Upper lobe of left lung (tissue), 6 donors: ENCODE measurements at places on chromosomes 11 and 22. TPM values are rescaled to one million over a fixed set of nuclear protein-coding genes. Genes with fewer than 3 reads are reported as not detected.

Gene ZNF280A
- total RNA-seq = not detected

Gene RFPL1
- total RNA-seq = not detected

Gene TANGO2
- total RNA-seq = 94.3 TPM

Gene PRG3
- total RNA-seq = not detected

Gene PANX3
- not detected for total RNA-seq

Gene SEPTIN3
- 1.0 TPM for total RNA-seq

Gene GALNT18
- total RNA-seq = 88.8 TPM

DNA sequence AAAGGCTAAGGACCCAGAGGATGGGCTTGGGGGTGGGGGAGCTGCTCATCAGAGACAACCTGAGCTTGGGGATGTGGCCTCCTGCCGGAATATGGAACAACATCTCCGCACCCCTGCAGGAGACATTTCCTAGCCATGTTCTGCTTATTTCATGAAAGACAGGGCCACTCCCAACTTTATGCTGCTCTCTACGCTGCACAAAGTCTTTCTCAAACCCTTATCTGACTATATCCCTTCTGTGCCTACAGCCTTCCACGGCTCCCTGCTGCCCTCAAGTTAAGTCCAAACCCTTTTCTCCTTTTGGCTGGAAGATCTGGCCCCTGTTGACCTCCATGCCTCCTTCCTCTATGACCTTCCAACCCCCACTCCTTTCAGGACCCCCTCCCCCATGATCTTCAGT, 562.0 kb downstream of the MN1 start:
- no peaks in the 10 kb centered on the region for H3K36me3 ChIP-seq
- H3K27ac ChIP-seq = no peak overlapping the region
- no peaks in the 10 kb centered on the region for H3K4me1 ChIP-seq
- H3K27me3 ChIP-seq = no peaks in the 10 kb centered on the region
- DNase-seq = no peak

DNA sequence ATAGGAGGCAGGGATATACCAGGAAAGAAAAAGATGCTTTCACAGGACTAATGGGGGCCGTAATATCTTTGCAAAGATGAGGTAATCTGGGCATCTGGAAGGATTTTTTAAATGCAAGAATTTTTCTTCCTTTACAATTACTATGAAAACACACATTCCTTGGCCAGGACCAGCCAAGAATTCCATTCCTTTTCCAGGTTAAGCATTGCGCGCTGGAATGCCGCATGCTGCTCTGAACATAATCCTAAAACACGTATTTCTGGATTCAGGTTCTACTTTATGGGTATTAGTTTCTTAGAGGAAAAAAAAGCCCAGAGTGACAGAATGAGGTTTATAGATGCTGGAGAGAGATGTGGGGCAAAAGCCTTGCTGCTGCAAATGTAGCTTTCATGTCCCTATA, 99.4 kb upstream of the SORL1-AS1 start:
- no peak overlapping the region for H3K27ac ChIP-seq
- no peak for DNase-seq
- H3K27me3 ChIP-seq = no peaks in the 10 kb centered on the region
- H3K36me3 ChIP-seq = peaks cover 8% of the 10 kb centered on the region

DNA sequence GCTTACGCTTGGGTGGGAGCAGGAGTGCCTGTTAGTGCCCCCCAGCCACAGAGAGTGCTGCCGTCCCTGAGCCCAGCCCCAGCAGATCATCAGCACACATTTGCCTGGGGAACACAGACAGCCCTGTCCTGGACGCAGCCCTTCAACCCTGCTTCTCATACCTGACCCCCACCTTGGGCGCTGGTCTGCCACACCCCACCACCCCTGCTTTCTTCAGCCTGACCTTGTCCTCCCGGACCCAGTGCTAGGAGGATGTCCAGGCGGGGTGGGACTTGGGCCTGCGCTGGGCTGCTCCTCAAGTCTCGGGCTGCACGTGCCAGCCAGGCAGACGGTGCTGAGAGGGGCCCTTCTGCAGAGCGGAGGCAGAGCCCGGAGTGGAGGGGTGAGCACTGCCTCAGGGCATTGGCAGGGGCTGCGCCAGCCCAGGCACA, 119.2 kb downstream of the KCNQ1OT1 start:
- no peak overlapping the region for H3K27ac ChIP-seq
- peaks cover 5% of the 10 kb centered on the region for H3K4me1 ChIP-seq
- peak; percentile 57 for DNase-seq

DNA sequence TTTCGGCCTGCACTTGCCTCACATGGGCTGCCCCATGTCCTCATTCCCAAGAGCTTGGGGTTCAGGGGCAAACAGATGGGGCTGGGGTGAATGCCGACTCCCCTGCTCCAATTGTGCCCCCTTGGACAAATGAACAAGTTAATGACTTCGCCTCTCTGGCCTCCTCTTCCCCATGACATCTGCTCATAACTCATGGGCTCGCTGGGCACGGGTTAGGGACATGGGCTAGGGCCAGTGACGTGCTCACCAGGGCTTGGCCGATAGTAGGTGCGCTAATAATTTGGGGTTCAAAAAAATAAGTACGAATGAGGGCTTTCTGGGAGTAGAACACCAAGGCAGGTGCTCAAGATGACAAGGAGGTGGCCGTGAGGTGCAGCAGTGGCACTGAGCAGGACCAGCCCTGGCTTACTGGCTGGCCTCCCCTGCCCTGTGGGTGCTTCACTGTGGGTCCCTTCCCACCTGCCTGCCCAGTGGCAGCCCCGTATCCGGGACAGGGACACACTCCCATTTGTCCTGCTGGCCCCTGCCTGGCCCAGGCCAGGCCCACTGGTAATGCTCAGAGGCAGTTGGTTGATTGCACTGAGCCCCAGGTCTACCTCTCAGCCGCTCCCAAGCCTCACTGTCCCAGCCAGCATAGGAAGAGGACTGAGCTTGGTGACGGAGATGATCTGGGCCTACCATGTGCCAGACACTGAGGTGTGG, 12.3 kb downstream of the CBX6 start:
- H3K4me3 ChIP-seq = no peak overlapping the region
- H3K36me3 ChIP-seq = no peaks in the 10 kb centered on the region
- H3K4me1 ChIP-seq = peaks cover 13% of the 10 kb centered on the region
- no peak overlapping the region for H3K27ac ChIP-seq
- no peaks in the 10 kb centered on the region for H3K27me3 ChIP-seq

GRCh38 chr11:59221441-59221840, 8.7 kb upstream of the MPEG1 start:
- peaks cover 26% of the 10 kb centered on the region for H3K4me1 ChIP-seq
- no peak overlapping the region for H3K4me3 ChIP-seq
- no peaks in the 10 kb centered on the region for H3K36me3 ChIP-seq
- peak overlapping the region; percentile 56 for H3K27ac ChIP-seq

DNA sequence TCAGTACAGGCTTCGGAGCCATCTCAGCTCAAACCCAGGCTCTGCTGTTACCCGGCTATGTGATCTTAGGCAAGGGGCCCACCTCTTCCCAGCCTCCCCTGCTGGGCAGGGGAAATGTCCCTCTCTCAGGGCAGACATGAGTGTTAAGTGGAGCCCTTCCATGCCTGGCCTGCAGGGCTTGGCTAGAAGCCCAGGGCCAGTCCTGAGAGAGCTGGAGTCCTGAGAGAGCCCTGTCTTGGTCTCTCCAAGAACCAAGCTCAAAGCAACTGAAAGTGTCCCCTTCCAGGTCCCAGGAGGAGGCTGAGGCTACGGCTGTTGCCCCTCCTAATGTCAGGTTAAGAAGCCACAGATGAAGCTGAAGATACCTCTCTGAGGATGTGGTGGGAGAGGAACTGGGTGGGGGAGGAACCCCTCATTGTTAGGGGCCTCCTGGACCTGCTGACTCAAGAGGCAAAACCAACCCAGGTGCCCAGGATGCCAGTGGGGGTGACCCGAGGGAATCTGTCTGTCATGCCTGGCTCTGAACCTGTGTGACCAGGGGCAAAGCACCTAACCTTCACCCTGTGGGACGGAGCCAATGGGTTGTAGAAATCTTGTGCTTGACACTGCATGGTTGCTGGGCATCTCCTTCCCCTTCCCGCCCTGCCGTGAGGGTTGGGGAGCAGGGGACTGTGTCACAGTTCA, 4.2 kb downstream of the ZP1 start:
- no peaks in the 10 kb centered on the region for H3K4me1 ChIP-seq
- H3K27ac ChIP-seq = no peak overlapping the region
- H3K27me3 ChIP-seq = no peaks in the 10 kb centered on the region

- no peaks in the 10 kb centered on the region for H3K27me3 ChIP-seq
- H3K36me3 ChIP-seq = no peaks in the 10 kb centered on the region
- H3K4me3 ChIP-seq = peak overlapping the region; percentile 83
- peak overlapping the region; percentile 96 for H3K27ac ChIP-seq
Measured at GRCh38 chr11:94128291-94128745, 323 bp upstream of the PANX1 start.

DNA sequence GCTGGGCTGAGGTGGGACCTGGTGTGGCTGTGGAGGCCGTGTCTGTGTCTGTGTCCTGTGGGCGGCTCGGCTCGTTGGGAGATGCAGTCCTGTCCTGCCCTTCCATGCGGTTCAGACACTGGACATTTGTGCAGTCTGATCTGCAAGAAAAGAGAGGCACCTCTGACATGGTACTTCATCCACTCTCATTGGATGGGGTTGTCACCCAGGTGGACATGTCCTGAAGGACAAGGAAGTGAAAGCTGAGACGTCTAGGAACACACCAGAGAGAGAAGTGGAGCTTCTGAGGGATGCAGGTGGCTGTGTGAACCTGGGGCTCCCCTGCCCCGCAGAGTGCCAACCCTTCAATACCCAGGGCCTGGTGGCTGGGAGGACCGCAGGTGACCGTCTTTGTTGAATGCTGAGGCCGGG, 18.4 kb downstream of the TBX1 start:
- H3K4me3 ChIP-seq = no peak overlapping the region
- H3K36me3 ChIP-seq = no peaks in the 10 kb centered on the region
- H3K4me1 ChIP-seq = no peaks in the 10 kb centered on the region
- H3K27ac ChIP-seq = no peak overlapping the region
- DNase-seq = no peak

GRCh38 chr11:131198161-131199014, 172.0 kb upstream of the NTM start:
- no peak overlapping the region for H3K4me3 ChIP-seq
- no peaks in the 10 kb centered on the region for H3K27me3 ChIP-seq
- peaks cover 13% of the 10 kb centered on the region for H3K4me1 ChIP-seq
- H3K27ac ChIP-seq = no peak overlapping the region
- DNase-seq = no peak

DNA sequence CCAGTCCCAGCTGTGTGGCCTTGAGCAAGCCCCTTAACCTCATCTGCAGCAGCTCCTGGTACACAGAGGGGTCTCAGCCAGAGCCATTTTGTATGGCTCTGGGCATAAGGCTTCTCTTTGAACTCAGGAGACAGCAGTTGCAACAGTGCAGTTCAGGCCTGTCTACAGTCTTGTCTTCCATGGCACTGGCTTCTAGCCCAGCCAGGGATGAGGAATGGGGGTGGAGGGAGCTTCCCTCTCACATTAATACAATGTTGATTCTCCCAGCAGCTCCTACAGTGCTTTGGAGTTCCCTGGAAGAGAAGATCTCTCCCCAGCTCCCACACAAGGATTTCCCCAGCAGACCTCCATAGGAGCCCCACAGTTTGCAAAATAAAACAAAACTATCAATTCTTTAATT, 350.2 kb downstream of the BUD13 start:
- H3K27me3 ChIP-seq = no peaks in the 10 kb centered on the region
- no peaks in the 10 kb centered on the region for H3K4me1 ChIP-seq
- H3K4me3 ChIP-seq = no peak overlapping the region

DNA sequence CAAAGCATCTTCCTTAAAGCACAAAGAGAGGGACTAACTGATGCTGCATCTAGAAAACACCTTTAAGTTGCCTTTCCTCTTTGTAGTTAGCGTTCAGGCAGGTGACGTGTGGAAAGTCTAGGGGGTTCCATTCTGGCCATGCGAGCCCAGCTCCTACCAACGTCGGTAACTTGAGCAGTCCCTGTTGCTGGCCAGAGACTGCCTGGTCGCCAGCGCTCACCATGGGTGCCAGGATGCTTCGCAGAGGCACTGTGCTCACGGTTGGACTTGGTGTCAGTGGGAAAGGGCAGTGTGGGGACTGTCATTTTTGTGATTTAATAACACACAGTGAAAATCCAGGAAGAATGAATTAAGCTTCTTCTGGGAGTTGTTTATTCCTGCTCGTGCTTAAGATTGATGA, 40.6 kb downstream of the PPP2R1B start:
- H3K27ac ChIP-seq = no peak overlapping the region
- peaks cover 10% of the 10 kb centered on the region for H3K4me1 ChIP-seq
- no peak for DNase-seq
- H3K27me3 ChIP-seq = no peaks in the 10 kb centered on the region

DNA sequence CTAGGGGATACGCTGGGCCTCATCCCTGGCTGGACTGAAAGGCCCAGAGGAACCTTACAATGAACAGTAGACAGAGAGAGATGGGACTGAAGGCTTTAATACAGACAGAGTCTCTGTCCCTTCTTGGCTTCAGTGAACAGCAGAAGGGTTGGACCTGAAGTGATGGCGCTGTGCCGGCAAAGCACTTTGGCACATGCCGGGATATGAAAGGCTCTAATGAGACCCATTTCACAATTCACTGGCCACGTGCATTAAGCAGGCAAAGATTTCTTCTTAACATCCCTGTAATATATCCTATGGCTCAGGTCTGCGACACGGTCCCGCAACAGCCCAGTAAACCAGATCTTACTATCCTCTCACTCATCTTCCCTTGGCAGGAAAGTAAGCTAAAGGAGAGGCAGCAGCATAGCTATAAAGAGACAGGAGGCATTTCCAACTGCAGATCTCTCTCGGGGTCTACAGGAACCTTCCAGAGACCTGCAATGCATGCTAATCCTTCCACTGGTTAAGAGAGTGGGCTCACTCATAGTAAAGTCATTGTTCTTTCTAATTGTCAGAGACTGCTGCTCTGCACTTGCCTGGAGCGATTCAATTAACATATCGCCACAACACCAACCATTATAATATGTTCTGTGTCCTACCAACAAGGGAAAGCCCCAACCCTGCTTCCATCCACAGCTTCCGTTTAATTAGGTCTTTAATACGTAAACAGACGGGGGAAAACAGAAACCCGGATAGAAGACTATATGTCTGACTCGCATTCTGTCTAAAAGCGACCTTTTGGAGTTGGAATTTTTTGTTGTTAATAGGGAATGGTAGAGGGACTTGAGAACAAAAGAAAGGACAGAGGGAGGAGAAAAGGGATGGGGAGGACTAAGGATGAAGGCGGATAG, 1179.0 kb downstream of the LRRC4C start:
- no peak overlapping the region for H3K4me3 ChIP-seq
- H3K27me3 ChIP-seq = no peaks in the 10 kb centered on the region
- H3K4me1 ChIP-seq = peaks cover 5% of the 10 kb centered on the region
- H3K27ac ChIP-seq = no peak overlapping the region
- no peak for DNase-seq
- H3K36me3 ChIP-seq = no peaks in the 10 kb centered on the region

DNA sequence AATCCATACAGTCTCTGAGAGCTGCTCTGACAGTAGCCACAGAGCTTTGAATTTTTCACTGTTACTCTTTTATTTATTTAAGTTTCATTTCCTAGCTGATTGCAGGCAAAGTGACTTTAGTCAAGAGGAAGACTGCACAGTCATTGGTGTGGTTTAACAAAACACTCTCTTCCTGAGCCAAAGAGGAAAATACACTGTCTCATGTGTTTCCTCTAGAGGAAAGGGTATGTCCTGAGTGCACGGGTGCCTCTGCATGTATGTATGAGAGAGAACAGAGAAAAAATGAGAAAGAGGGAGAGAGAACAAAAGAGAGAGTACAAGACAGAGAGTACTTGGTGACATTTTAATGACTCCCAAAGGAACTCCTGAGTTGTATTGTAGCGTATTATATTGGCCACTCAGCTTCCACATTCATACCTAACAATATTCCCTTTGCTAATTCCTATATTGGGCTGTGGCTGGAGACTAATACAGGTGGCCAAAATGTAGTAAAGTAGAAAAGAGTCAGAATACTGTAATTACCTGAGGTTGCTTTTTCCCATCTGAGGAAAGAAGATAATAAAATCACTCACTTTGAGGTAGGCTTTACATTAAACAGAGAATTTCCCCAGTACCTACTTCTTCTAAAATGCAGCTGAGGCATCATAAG, at the start of gene OR4D9:
TSS of gene OR4D9 (plus strand) at position 599 of the 649 bp plus-strand sequence. CDS start 3,374 bp downstream, outside the sequence.
- no peak for DNase-seq
- H3K27me3 ChIP-seq = no peaks in the 10 kb centered on the region
- H3K36me3 ChIP-seq = no peaks in the 10 kb centered on the region
- peak within 1 kb of the TSS; percentile 23 for H3K4me3 ChIP-seq
